HT1080 (cell line): ENCODE measurements at places on chromosomes 5 and 9. TPM values are rescaled to one million over a fixed set of nuclear protein-coding genes. Genes with fewer than 3 reads are reported as not detected.

- peak; percentile 86 for DNase-seq
These were observed 236.5 kb downstream of the DMRTA1 start for GRCh38 chr9:22682961-22683699.

- DNase-seq = no peak
These were observed 1163.0 kb downstream of the TAF11L14 start for GRCh38 chr5:18797222-18797621.

The GRIN1 gene
- total RNA-seq = not detected in 2 replicates

The MSMP gene
- not detected in 2 replicates for total RNA-seq

DNA sequence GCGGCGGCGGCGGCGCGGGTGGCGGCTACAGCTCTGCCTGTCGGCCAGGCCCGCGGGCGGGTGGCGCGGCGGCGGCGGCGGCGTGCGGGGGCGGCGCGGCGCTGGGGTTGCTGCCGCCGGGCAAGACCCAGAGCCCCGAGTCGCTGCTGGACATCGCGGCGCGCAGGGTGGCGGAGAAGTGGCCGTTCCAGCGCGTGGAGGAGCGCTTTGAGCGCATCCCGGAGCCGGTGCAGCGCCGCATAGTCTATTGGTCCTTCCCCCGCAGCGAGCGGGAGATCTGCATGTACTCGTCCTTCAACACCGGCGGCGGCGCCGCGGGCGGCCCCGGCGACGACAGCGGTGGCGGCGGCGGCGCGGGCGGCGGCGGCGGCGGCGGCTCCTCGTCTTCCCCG is 296 bp downstream of the ZSWIM6 start:
- DNase-seq = no peak

The SLC25A51 gene
- total RNA-seq = 34.3 and 39.8 TPM in 2 replicates

DNA sequence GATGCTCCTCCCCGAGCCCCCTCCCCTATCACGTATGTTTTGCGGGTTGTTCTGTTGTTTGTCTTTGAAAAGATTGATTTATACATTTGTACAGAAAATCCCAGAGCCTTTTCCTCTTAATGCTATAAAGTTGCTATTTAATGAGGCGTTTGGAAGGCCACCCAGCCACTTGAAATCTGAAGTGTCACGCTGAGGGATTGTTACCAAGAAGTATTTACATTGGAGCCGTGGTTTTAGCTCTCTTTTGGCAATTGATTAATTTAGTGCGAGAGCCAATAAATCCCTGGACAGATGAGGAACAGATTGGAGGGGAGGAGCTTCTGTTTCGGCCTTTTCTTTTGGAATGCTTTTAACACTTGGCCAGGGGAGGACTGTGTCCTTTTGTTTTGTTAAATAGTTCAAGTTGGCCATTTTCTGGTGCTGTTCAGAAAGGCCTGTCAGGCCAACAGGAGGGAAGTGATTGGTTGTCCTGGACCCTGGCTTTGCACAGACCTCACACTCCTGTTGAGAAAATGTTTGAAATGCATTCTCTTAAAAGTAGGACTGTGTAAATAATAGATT is 250.2 kb downstream of the PDZD2 start:
- no peak for DNase-seq

GRCh38 chr9:73437758-73438157 is 286.1 kb downstream of the ANXA1 start:
- peak; percentile 62 for DNase-seq

- DNase-seq = no peak
These were observed 146.1 kb downstream of the MAST4 start for GRCh38 chr5:66742083-66742895.

DNA sequence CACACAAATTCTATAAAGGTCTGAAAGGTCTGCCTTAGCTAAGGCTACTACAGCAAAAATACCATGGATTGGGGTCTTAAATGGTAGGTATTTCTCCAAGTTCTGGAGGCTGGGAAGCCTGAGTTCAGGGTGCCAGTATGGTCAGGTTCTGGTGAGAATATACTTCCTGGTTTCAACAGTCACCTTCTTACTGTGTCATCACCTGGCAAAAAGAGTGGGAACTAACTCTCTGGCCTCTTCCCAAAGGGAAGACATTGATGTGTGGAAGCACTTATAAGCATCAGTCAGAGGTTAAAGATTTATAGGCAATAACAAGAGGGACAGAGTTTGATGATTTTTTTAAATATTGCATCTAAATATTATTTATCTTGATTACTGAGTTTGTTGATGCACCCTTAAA is 53.0 kb downstream of the ZNF622 start:
- DNase-seq = no peak

The PTGDS gene
- not detected in 2 replicates for total RNA-seq

GRCh38 chr5:175821790-175822211 is 49.6 kb upstream of the CPLX2 start:
- DNase-seq = peak; percentile 97

The STPG3 gene
- total RNA-seq = not detected in 2 replicates
